ENCODE measurements at places on chromosomes 3 and 15. TPM values are rescaled to one million over a fixed set of nuclear protein-coding genes. Genes with fewer than 3 reads are reported as not detected.

Gene PROS1
- total RNA-seq: 16.8 TPM

Gene DUOX1
- total RNA-seq: 0.31 TPM

Gene IGSF10
- 0.10 TPM for total RNA-seq

Gene AHSG
- total RNA-seq: 0.85 TPM

Gene RGMA
- total RNA-seq: 0.62 TPM

Data from Panc1 (cell line).